ENCODE measurements at places on chromosomes 5 and 9.

DNA sequence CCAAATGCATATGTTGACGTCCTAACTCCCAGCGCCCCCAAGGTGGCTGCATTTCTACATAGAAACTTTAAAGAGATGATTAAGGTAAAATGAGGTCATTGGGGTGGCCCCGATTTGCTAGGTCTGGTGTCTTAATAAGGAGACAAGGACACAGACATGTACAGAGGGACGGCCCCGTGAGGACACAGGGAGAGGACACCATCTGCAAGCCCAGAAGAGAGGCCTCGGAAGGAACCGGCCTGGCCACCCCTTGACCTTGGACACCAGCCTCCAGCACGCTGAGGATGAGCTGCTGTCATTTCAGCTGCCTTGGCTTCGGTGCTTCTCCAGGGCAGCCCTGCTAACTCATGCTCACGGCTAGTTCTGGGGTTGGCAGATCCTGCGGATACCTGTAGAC is 73.2 kb downstream of the MRPL36 start:
- DNase-seq, result no peak

DNA sequence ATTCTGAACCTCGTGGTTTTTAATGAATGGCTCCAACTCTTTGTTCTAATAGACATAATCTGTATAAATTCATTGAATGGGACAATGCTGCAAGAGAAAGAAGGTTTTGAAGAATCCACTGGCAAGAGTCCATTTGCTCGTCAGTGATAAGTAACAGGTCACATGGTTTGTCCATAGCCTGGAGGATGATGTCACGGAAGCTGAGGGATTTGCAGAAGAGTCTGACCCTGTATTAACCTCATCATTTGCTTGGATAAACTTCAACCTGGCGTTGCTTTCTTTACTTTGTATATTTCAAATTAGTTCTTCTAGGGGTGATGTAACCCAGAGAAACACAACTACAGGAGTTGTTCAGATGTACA is 197.4 kb downstream of the GAS1 start:
- no peak for DNase-seq

DNA sequence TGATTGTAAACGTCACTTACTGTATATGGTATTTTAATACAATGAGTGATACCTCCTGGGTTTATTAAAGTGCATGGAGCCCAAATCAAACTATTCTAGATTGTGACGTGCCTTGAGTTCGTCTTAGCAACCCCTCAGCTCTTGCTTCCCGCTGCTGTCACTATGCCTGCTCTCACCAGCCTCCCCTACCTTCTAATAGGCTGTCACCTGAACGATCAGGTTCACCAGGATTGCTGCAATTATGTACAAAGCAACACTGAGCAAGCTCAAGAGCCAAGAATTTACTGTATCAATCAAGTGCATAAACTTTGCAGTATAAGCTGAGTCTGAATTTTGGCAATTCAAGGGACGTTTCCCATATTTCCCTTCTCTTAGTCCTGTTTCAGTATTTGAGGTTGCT is 3.0 kb downstream of the LECT2 start:
- DNase-seq, result no peak

DNA sequence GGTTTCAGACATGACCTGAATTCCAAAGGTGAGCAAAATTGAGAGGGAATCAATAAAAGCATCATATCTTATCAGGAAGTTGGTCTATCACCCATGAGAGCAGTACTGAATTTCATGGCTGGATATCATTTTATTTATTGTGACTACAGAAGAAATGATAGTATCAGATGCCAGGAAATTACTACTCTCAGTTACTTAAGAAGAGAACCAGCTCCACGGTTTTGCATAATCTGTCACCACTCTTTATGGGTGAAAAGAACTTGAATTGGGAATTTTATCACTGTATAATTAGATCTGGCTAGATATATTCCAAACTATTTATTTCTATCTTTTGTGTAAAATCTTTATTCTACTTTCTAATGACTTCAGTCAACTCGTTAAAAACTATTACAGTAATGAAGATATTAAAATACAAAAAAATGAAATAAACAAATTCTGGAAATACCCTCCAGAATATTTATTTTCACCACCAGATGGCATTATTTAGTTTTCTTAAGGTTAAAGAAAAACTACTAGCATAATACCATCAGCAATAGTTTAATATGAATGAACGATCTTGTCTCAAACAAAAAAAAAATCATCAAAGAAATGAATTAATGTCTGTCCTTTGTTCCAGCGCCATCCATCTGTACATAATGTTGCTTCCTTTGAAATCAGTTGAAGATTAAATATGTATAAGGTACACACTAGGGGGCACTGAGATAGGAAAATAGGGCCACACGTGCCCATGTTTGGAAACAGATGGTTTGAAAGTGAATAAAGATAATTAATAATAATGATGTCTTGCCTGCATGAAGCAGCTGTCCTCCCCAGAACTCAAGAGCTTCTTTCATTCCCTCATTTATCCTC is 84.7 kb upstream of the SLCO6A1 start:
- DNase-seq, result peak; percentile 13

- no peak for DNase-seq
Measured at GRCh38 chr9:129225815-129226214, 47.8 kb upstream of the IER5L start.

DNA sequence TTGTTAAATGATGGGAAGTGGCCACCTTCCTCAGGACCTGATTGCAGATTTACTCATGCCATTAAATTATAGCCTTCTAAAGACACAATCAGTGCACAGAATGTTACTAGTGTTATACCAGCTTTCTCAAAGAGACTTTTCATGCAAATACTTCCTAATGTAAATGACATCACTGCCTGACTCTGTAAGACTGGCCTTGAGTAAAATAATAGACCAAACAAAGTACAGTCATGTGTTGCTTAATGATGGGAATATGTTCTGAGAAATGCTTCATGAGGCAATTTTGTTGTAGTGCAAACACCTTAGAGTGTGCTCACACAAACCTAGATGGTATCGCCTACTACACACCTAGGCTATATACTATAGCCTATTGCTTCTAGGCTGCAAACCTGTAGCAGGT is 17.0 kb upstream of the C1QTNF3 start:
- DNase-seq, result no peak

GRCh38 chr5:88660264-88660946 is 222.6 kb downstream of the MEF2C start:
- peak; percentile 67 for DNase-seq

GRCh38 chr5:106314221-106314824 is 1356.4 kb downstream of the EFNA5 start:
- no peak for DNase-seq

GRCh38 chr5:179368126-179368805 is 23.0 kb upstream of the ADAMTS2 start:
- no peak for DNase-seq

GRCh38 chr5:82396871-82397514 is 118.8 kb upstream of the RPS23 start:
- peak; percentile 24 for DNase-seq

DNA sequence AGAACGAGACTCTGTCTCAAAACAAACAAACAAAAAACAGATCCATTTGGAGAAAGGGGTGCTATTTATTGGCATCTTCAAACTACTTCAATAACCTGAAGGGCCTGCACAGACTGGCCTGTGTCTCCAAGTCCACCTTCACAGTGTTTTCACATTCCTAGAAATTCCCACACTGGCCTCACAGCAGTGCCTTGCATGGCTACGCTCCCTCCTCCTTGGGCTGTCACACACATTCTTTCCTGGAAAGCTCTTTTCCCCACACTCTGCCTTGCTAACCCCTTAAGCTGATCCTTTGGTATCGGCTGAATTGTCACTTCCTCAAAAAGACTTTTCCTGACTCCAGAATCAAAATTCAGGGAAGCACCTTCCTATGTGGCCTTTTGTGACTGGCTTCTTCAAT is 19.8 kb downstream of the FAM151B start:
- DNase-seq, result no peak

DNA sequence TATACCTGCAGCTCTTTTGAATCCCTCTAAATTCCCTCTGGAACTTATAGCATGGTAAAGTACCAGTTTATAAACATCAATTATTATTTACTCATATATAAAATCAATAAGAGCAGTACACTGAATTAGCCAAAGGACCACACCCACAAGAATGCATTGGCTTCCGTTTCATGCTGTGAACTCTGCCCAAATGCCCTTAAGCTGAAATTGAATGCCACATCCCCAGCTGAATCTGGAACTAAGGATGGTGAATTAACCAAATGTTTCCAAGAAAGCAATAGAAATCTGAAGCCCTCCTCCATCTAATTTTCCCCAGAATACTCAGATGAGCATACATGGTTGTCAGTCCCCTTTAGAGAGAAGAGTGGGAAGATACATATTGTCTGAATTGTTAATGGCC is 436.4 kb upstream of the FTMT start:
- no peak for DNase-seq

DNA sequence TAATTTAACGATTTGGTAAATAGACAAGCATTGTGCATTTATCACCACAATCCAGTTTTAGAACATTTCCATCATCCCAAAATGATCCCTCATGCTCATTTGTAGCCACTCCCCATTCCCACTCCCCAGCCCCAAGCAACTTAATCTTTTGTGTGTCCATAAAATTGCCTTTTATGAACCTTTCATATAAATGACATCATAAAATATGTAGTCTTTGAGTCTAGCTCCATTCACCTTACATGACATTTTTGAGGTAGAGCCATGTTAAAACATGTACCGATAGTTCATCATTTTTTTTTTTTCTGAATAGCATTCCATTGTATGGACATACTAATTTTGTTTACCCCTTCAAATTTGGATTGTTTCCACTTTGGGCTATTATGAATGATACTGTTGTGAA is 70.5 kb downstream of the C9orf85 start:
- DNase-seq, result no peak

GRCh38 chr5:142862594-142862993 is 92.4 kb downstream of the ARHGAP26 start:
- no peak for DNase-seq

GRCh38 chr9:101265261-101265660 is 119.5 kb downstream of the BAAT start:
- DNase-seq, result no peak

DNA sequence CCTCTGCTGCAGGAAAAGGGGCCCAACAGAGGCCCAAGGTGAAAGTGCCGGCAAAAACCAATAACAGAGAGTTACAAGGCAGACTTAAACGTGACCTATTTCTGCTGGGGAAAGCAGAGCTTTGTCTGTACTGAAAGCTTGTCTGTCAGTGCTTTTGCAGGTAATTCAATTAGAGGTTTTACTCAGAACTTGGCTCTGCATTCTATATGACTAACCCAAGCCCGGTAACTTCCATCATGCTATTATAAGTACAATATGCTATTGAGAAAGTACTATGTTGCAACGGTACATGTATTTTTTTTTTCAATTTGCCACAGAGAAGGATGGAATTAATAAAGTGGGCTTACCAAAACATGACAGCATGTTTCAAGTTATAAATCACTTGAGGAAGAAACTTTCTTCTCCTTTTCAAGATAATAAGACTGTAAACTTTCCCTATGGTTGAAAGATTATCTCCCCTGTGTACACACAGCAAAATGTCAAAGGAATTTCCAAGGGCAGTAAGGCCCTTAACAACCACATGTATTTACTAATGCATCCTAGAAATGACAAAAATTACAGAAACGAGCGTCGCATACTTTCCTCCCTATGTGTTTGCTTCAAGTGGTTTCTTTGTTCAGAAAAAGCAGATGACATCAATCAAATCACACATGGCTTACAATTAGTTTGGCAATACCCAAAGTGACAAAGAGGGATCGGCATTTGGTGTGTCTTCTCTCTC is 282.4 kb downstream of the EFNA5 start:
- DNase-seq, result no peak

DNA sequence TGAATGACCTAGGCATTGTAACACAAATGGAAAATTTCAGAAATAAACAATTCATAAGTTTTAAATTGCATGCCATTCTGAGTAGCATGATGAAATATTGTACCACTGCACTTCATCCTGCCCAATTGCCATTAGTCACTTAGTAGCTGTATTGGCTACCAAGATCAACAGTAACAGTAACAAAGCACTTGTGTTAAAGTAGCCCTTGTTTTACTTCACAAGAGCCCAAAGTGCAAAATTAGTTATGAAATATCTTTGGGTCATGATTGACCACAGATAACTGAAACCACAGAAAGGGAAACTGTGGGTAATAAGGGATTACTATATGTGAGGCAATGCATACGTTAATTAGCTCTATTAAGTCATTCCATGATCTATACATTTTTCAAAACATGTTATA is 33.3 kb upstream of the RORB start:
- no peak for DNase-seq

GRCh38 chr9:20012232-20012631 is 223.4 kb upstream of the SLC24A2 start:
- DNase-seq, result no peak

DNA sequence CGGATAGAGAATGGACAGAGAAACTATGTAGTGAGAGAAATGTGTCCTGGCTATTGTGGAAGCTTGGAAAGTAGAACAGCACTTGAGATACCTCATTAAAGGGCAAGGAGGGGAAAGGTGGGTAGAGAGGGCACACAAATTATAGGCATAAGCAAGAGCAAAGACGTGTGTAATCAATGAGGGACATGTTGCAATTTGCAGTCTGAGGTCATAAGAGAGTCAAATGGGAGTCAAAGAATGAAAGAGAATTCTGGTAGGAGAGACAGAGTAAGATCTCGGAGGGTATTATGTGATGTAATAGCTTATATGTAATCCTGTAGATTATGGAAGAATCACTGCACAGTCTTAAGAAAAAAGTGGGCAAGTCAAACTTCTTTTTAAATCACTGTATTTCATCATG is 312.0 kb upstream of the RGMB start:
- DNase-seq, result no peak

DNA sequence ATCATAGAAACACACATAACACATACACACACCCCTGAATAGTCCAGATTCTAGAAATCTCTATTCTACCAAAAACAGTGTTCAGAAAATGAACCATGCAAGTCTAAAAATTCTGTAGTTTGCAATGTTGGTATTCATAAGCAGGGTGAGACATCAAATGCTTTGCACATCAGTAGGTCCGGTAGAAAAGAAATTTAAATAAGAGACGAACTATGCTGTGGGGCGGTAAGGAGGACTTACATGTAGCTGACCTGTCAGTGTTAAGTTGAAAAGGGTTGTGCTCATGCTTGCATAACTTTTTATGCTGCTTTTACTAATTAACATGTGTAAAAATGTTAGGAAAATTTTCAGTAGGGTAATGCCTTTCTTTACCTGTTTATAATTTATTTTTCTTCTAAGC is 409.1 kb downstream of the KIAA0825 start:
- no peak for DNase-seq

- DNase-seq, result no peak
Measured at GRCh38 chr5:60945813-60946187, 795 bp downstream of the NDUFAF2 start.

GRCh38 chr5:68898951-68899471 is 194.8 kb upstream of the SLC30A5 start:
- DNase-seq, result peak; percentile 87

- DNase-seq, result no peak
Measured at GRCh38 chr5:52997424-52997823, 8.3 kb downstream of the ITGA2 start.

- DNase-seq, result no peak
Measured at GRCh38 chr9:113842086-113842485, 34.0 kb upstream of the ZNF618 start.

DNA sequence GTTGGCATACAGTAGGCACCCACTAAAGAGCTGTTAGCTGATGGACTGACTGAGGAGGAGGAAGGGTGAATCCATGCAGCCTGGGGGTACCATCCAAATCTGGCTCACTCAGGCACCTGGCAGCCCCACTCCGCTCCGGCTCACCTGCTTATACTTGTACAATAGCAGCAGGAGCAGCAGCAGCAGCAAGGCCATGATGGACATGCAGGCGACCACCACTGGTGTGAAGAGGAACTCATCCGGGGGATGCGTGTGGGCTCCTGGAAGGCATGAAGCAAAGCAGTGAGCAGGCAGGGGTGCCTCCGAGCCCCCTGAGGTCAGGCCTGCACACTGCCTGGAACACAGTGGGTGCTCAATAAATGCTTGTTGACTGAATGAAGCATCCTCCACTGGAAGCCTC is 18.3 kb downstream of the CSF1R start:
- DNase-seq, result no peak
